ENCODE measurements at places on chromosomes 4 and X.

GRCh38 chrX:94850811-94851210 lies 1176.8 kb downstream of the FAM133A start:
- DNase-seq: no peak

- DNase-seq: no peak
Measured at GRCh38 chrX:18887825-18888212, 96.1 kb downstream of the PHKA2 start.

DNA sequence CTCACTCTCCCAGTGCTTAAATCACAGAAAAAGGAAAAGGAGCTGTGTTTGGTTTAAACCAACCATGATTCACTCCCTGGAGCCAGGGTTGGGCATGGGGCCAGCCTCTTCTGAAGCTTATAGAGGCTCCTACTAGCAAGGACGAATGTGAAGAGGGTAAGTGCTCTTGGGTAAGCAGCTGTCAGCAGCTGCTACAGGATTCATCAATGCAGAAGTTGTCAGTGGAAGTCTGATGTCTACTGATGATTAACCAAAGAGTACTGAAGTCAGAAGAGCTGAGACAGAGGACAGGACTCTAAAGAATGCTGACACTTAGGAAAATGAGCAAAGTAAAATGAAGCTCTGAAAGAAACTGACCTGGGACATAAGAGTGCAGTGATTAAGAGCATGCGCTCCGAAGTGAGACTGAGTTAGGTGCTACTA lies 32.7 kb upstream of the JADE1 start:
- peak; percentile 98 for DNase-seq

DNA sequence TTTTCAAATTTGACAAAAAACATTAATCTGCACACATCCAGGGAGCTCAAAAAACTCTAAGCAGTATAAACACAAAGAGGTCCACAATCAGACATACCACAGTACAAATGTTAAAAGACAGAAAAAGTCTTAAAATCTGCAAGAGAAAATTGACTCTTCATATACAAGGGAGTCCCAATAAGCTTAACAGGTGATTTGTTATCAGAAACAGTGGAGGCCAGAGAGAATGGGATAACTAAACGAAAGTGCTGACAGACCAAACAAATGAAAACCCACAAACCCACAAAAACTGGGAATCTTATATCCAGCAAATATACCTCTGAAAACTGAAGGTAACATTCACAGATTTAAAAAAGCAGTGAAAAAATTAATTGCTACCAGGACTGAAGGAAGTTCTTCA lies 182.0 kb upstream of the PAQR3 start:
- DNase-seq: no peak

DNA sequence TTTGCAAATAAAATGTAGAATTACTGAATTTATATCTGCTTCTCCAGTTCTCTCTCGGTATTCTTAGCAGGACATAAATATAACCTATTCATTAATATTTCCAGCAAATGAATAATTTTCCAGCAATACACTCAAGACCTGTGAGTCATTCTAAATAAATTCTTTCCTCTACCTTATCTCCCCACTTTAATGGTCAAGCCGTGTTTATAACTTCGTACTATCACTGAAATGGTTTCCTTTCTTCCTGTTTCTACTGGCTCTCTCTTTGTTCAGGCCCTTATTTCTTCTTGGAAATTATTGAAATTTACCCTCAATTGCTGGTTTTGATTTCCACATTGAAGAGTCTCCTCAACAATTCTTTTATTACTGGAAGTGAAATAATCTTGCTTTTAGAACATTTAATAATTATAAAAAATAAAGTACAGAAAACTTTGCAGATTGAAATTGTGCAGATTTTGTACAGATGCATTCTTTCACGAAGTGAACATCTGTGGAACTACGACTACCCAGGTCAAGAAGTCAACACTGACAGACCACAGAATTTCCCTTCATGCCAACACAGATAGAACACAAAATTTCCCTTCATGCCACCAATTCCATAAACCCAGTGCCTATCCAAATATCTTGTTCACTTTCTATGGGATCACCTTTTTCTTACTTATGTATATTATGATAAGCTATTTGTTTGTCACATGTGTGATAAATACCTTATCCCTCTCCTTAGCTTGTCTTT lies 205.7 kb downstream of the FAT4 start:
- no peak for DNase-seq

- no peak for DNase-seq
Measured at GRCh38 chr4:14749910-14750309, 252.4 kb upstream of the CPEB2 start.

- no peak for DNase-seq
Measured at GRCh38 chrX:10884246-10884645, 226.9 kb upstream of the HCCS start.

- DNase-seq: no peak
Measured at GRCh38 chr4:1713003-1713851, 1.1 kb upstream of the SLBP start.

- no peak for DNase-seq
Measured at GRCh38 chr4:40493160-40493559, 136.5 kb downstream of the RBM47 start.

GRCh38 chr4:156439576-156440200 lies 486.0 kb upstream of the CTSO start:
- DNase-seq: no peak

GRCh38 chrX:57528670-57529255 lies 63.0 kb upstream of the ZXDB start:
- no peak for DNase-seq

DNA sequence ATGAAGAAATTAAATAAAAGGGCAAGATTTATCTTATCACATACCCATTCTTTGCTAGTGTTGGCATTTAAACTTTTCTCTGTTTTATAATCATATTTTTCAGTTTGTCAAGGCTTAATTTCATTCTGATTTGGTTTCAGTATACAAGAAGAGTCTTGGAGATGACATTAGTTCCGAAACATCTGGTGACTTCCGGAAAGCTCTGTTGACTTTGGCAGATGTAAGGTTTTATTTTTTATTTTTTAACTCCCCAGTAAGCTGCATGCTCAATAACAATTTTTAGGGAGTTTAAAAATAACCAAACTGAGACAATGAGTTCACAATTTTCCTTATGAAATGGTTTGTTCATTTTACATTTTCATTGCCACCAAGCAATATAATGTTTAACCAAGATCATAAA lies 39.8 kb downstream of the ANXA3 start:
- no peak for DNase-seq

DNA sequence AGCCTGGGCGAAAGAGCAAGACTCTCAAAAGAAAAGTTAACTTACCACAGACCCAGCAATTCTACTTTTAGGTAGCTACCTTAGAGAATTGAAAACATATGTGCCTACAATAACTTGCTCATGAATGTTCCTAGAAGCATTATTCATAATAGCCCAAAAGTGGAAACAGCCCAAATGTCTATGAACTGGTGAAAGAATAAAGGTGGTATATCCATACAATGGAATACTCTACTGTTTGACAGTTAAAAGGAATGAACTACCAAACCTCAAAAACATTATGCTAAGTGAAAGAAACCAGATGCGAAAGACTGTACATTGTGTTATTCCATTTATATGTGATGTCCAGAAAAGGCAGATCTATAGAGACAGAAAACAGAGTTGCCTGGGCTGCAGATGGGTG lies 131.4 kb downstream of the UCHL1 start:
- DNase-seq: no peak

DNA sequence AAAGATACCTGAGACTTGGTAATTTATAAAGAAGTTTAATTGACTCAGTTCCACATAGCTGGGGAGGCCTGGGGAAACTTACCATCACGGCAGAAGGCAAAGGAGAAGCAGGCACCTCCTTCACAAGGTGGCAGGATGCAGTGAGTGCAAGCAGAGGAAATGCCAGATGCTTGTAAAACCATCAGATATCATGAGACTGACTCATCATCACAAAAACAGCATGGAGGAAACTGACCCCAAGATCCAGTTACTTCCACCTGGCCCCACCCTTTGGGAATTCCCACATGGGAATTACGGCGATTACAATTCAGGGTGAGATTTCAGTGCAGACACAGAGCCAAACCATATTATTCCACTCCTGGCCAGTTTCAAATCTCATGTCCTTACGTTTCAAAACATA lies 514.7 kb upstream of the SPANXN1 start:
- DNase-seq: no peak

GRCh38 chrX:74426615-74427014 lies 5.3 kb downstream of the SLC16A2 start:
- no peak for DNase-seq

- no peak for DNase-seq
Measured at GRCh38 chr4:25178838-25179261, 18.6 kb upstream of the SEPSECS start.

- no peak for DNase-seq
Measured at GRCh38 chrX:100447655-100448397, 37.8 kb upstream of the PCDH19 start.

DNA sequence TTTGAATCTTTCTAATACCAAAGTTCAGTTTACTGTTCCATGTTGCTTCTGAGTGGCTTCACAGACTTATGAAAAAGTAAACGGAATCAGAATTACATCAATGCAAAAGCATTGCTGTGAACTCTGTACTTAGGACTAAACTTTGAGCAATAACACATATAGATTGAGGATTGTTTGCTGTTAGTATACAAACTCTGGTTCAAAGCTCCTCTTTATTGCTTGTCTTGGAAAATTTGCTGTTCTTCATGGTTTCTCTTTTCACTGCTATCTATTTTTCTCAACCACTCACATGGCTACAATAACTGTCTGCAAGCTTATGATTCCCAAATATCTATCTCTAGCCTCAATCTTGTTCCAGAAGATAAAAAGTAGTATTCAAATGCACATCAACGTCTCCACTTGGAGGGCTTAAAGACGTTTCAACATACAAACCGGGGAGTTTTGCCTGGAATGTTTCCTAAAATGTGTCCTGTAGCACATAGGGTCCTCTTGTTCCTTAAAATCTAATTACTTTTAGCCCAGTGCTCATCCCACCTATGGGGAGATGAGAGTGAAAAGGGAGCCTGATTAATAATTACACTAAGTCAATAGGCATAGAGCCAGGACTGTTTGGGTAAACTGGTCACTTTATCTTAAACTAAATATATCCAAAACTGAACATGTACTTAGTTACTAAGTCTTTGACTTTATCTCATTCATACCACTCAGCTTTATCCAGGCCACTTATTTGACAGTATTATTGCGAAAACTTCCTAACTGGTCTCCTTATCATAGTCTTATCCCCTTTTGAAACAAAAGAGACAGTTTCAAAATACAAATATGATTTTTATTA lies 3.6 kb upstream of the AFP start:
- DNase-seq: no peak

DNA sequence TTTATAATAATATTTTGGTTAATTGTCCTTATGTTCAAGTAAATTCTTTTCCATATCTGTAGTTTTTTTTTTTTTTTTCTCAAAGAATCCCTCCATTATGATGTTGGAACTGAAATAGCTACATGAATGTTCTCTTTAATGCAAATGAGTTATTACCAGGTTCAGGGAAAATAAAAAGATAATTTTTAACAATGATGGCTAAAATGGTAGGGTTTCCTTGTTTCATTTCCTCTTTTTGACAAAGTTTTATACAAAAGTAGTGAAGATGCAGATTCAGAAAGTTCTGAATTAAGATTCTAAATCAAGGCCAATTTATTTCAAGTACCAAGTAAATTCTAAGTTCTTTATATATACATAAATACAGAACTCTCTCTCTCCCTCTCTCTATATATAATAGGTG lies 779.0 kb upstream of the INTU start:
- no peak for DNase-seq

DNA sequence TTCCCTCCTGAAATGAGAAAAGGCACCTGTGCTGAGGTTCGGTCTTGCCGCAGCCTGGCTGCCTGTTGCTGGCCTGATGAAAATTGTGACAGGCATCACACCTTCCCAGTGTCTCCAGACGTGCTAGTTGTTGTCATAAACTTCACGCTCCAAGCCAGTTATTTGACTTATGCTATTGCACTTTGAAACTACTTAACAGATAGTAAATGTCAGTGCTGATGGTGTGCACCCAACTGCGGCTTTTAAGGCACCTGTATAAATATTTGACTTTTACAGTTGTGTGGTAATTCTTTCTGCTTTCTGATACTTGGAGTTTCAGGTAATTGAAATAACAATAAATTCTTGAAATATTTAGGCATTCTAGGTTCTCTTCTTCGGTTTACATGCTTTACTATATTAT lies 1.8 kb downstream of the WWC2 start:
- DNase-seq: no peak

DNA sequence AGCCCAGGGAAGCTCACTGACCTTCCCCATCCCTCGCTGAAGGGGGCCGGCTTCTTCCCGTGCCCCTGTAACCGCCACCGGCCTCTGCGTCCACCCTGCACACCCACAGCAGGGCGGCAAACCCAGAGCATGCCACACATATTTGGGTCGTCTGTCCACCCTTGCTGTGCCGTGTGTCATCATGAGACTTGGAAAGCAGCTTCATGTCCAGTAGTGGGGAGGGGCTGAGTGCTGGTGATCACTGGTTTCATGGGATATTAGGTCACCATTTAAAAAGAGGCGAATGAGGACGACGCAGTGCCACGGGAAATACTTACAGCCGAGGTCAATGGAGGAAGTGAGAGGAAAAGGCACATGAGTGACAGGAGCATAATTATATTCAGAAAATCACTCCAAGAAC lies 74.8 kb downstream of the HTRA3 start:
- no peak for DNase-seq

DNA sequence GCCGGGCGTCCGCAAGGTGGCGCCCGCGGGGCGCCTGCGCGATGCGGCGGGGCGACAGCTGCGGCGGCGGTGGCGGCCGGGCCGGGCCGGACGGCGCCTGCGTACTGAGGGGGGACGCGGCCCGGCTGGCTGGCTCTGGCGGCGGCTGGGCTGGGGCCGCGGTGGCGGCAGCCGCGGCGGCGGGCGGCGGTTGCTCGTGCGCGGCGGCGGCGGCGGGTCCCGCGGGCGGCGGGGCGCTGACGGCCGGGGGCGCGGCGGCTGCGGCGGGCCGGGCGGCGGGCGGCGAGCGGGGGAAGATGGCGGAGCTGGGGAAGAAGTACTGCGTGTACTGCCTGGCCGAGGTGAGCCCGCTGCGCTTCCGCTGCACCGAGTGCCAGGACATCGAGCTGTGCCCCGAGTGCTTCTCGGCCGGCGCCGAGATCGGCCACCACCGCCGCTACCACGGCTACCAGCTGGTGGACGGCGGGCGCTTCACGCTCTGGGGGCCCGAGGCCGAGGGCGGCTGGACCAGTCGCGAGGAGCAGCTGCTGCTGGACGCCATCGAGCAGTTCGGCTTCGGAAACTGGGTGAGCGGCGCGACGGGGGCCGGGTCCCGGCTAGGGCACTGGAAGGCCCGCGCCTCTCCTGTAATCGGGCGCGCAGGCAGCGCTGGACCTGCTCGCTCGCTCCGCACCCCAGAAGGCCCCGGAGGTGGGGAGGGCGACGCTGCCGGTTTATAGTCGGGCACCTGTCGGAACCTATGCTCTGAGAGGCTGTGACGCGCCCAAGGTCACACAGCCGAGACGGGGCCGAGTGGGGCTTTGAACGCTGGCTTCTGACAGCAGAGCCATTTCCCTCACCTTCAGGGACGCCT lies at the start of gene TADA2B:
TSS of gene TADA2B (plus strand) at position 89 of the 853 bp plus-strand sequence. CDS start at position 297, 208 bp downstream.
- no peak for DNase-seq

GRCh38 chrX:129900054-129900453 lies 5.9 kb upstream of the UTP14A start:
- DNase-seq: no peak

All from kidney epithelial cell (primary cell).